ENCODE measurements at places on chromosomes 1 and 21.

GRCh38 chr1:29747196-29747595 lies 510.9 kb downstream of the PTPRU start:
- DNase-seq = no peak

DNA sequence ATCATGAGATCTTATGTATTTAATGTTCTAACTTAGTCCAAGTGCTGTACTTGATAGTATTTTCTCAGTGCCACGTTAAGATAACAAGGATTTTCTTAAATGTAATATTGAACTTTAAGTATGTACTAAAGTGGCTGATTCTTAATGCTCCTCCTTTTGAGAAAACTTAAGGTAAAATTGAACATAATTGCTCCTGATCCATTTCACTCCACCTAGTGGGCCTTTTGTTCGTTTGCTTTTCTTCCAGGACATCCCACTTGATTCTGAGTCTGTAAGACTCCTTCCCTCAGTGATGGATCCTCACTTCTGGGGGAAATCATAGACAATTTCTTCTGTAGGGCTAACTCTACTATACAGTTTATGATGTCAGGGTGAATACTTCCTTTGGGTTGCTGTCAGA lies 173.1 kb downstream of the LMO4 start:
- no peak for DNase-seq

DNA sequence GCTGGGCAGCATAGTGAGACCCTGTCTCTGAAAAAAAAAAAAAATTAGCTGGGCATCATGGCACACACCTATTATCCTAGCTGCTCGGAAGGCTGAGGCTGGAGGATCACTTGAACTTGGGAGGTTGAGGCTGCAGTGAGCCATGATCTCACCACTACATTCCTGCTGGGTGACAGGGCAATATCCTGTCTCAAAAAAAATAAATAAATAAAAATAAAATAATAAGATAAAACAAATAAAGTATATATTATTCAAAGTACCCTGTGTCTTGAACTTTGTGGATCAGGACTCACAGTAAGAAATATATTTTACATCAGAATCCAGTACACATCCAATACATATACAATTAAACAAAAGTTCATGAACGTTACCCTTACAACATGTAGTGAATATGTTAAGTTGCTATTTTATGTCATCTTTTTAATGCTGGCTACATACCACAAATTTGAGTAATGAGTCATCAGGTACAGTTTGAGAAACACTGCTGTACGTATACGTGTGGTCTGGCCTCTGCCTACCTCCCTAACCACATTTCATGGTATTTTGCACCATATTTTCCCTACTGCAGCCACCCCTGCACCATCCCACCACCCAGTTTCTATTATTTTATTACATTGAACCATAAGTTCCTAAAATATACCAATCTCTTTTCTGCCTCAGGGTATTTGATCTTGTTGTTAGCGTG lies 4.4 kb downstream of the NME7 start:
- DNase-seq = peak; percentile 24

GRCh38 chr1:214328770-214329469 lies 48.0 kb downstream of the SMYD2 start:
- peak; percentile 92 for DNase-seq

DNA sequence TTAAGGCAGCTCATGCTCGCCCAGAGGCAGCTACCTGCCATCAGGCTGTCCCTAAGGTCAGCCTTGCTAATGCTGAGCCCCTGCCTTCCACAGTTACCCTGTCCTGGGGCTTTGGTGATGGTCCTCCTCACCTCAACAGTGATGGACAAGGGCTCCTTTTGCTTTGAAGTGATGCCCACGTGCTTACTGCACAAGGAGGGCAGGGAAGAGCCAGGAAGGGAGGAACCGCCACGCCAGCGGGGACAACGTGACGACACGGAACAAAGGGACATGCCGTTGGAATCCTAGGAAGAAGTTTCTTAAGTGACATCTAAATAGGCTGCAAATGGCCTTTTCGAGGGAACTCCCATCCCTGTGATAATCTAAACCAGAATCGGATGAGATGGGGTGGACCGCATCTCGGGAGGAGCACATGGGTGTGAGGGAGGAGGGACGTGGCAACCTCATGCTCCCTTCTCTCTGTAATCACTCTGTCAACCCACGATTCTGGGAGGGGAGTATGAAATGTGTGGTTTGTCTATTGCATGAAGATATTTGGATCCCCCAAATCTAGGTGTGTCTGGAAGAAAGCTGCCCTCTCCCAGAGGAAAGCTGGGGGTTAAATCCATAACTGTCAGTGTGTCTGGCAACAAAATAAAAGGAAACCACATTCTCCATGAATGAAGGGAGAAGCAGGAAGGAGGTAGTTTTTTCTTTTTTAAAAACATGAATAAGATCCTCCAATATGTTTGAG lies 110.9 kb upstream of the IRF2BP2 start:
- DNase-seq = peak; percentile 46

DNA sequence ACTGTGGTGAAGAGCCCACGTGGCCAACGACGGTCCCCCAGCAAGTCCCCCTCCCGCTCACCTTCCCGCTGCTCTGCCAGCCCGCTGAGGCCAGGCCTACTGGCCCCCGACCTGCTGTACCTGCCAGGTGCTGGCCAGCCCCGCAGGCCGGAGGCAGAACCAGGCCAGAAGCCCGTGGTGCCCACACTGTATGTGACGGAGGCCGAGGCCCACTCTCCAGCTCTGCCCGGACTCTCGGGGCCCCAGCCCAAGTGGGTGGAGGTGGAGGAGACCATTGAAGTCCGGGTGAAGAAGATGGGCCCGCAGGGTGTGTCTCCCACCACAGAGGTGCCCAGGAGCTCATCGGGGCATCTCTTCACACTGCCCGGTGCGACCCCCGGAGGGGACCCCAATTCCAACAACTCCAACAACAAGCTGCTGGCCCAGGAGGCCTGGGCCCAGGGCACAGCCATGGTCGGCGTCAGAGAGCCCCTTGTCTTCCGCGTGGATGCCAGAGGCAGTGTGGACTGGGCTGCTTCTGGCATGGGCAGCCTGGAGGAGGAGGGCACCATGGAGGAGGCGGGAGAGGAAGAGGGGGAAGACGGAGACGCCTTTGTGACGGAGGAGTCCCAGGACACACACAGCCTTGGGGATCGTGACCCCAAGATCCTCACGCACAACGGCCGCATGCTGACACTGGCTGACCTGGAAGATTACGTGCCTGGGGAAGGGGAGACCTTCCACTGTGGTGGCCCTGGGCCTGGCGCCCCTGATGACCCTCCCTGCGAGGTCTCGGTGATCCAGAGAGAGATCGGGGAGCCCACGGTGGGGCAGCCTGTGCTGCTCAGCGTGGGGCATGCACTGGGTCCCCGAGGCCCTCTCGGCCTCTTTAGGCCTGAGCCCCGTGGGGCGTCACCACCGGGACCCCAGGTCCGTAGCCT lies 46.8 kb downstream of the TRIM11 start:
- DNase-seq = no peak

- DNase-seq = peak; percentile 56
These were observed 62.8 kb downstream of the SLC66A1 start for GRCh38 chr1:19374926-19375325.

- DNase-seq = no peak
These were observed 195.1 kb downstream of the HHAT start for GRCh38 chr1:210523830-210524229.

GRCh38 chr1:154095456-154096060 lies 59.3 kb downstream of the NUP210L start:
- DNase-seq = no peak

GRCh38 chr1:39230261-39231190 lies 26.0 kb downstream of the MACF1 start:
- peak; percentile 57 for DNase-seq

DNA sequence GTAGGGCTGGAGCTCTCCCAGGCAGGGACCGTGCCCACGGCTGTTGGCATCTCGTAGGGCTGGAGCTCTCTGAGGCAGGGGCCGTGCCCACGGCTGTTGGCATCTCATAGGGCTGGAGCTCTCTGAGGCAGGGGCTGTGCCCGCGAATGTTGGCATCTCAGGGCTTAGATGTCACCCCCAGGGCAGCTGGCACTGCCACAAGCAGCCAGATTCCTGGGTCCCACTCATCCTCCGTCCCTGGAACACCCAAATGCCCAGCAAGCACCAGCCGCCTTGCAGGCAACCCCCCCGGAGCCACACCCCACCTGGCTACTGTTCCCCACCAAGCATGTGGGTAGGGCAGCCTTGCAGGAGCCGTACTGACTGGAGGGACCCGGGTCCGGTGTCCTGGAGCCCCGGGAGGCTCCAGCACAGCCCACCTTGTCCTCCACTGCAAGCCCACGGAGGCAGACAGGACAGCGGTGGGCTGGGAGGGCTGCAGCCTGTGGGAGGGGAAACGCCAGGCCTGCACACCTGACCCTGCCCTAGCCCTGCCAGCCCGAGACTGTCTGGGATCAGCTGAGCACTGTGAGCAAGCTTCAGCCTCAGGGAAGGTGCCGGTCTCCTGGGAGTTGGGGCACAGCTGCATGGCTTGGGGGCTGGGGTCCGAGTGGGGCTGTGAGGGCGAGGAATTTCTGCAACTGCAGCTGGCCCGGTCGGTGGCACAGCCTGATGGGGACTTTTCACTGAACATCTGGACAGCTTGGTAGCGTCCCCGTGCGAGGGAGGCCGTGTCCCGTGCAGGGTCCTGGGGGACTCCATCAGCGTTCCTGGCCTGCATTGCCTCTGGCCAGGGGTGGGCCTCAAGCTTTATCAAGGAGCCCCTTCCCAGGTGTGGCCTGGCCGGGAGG lies 53.6 kb downstream of the COL18A1 start:
- DNase-seq = no peak

DNA sequence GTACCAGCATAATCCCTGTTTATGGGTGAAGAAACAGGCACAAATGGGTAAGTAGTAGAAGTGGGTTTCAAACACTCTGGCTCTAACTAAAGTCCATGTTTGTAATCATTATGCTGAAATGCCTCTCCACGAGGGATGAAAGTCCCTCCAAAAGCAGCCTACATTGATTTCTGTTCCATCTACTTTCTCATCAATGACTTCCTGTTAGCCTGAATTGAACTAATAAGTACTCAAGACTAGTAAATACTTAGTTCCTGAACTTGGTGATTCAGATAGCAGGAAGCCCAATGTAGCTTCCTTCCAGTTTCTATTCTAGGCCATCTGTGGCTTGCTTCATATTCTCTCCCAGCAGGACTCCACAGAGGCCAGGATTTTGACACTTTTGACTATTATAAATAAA lies 11.3 kb upstream of the BACH1 start:
- DNase-seq = peak; percentile 19

- peak; percentile 86 for DNase-seq
These were observed 5.3 kb upstream of the SRP9 start for GRCh38 chr1:225772323-225772768.

- DNase-seq = no peak
These were observed 14.9 kb downstream of the UTP11 start for GRCh38 chr1:38027201-38028104.

- peak; percentile 26 for DNase-seq
These were observed 579 bp upstream of the TENT5C start for GRCh38 chr1:117605164-117605773.

GRCh38 chr1:212669102-212669501 lies 30.5 kb downstream of the BATF3 start:
- no peak for DNase-seq

DNA sequence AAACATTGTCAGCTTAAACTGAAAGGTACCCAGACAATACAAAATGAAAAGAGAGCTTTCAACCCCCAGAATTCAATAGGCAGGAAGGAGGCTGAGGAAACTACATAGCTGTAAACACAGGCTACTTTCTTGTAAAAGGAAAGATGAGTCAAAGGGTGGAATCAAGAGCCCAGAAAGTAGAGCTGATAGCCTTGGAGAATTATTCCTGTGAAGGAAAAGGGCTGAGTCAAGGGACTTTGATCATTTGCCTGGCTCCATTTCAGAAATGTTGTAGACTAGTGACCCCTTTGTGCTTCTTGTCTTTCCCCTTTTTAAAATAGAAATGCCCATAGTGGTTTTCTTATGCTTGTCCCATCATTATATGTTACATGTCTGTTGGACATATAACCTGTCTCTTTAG lies 597.6 kb downstream of the ADGRL2 start:
- no peak for DNase-seq

DNA sequence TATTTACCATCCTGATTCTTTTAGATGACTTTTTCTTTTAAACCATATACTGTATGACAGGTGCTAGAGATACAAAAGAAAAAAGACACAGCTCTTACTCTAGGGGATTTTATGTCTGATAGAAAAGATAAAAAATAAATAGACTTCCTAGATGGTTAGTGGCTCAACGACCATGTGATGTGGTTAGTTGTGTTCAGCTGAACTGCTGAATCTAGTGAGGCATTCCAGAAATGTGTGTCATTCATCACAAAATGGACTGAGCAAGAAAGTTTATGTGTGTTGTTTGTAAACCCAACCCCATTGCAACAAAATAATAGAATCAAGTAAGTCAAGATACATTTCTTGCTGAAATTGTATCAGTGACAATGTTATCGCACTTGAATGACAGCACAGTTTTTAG lies 205.8 kb upstream of the LYPLAL1 start:
- DNase-seq = no peak

DNA sequence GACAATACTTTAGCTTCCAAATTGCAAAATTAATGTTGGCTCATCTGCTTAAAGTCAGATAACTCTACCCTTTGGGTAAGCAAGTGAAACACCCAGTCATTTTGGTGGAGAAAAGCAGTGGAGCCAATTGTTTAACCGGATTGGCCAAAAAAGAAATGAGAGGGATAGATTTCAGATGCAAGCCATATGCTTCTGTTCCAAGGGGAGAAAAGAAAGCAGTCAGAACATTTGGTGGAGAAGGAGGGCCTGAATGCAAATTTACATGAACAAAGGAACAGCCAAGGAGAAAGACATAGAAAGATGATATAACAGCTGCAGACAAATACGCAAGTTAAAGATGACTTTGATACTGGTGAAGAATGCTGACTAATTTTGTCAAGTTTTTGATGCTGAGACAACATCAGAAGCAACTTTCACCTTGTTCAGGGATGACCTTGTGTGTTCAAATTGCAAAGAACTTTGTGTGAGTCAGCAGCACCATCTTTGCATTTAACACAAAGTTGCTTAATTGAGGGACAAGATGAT lies 173.1 kb downstream of the TGFB2 start:
- no peak for DNase-seq

- DNase-seq = no peak
These were observed 40.7 kb downstream of the FOXO6 start for GRCh38 chr1:41401899-41402298.

DNA sequence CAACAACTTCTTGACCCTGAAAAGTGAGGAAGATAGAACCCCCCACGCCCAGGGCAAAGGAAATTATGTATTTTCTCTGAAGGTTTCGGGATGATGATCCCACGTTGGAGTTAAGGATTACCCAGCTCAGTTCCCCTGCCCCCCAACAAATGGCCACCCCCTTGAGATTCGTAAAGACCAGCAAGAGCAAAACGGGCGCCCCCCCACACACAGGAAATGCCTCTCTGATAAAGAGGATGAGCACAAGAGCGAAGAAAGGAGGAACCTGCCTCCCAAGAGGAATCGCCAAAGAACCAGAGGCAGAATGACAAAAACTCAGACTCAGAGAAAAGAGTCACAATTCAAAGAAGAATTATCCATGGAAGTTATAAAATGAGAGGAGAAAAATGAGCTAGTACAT lies 576.9 kb downstream of the MATN1 start:
- no peak for DNase-seq

Measured in AG20443 (cell line).